ENCODE measurements at places on chromosomes 16 and 17.
A peak's percentile ranks its signal among the peaks of the same experiment; 100 is the strongest.

- DNase-seq = peak; percentile 45
These were observed 191.5 kb downstream of the SEC14L1 start for GRCh38 chr17:77332034-77332971.

GRCh38 chr16:2486645-2487516 lies 12.0 kb downstream of the TBC1D24 start:
- peak; percentile 78 for DNase-seq

- no peak for DNase-seq
These were observed 30.4 kb upstream of the SBK1 start for GRCh38 chr16:28261942-28262341.

DNA sequence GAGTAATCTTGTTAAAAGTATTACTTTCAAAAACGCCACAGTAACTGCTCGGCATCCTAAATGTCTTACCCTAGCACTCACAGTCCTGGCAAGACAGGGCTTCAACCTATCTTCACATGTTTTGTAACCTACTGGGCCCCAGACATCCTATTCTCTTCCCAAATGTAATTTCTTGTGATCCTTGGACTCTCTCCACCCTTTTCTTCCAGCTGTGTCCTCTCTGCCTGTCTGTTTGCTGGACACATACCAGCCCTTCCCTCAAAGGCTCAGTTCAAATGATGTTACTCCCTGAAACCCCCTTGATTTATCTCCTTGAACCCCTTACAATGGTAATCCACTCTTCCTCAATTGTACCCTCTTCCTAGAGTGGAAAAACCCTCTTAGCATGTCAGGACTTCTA lies 60.1 kb upstream of the CNEP1R1 start:
- DNase-seq = no peak

DNA sequence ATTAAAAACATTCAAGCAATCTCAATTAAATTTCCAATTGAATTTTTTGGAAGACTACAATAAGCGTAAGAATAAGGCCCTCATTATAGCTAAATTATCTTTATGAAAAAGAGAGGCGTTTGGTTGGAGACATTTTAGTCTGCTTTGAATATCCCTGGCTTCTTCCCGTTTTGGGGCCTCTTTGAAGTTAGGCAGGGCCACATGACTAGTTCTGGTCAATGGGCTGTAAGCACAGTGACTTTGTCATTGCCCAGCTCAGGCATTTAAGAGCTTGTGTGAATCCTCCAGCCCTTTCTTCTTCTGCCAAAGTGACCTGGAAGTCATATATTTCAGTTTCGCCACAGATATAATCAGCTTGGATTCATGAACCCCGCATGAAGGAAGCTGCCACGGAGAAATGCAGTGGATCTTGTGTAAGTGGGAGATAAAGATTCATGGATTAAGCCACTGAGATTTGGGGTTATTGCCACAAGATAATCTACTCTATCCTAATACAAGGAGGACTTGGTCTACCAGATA lies 21.7 kb upstream of the UBTF start:
- no peak for DNase-seq

GRCh38 chr17:79991140-79991923 lies 44.3 kb downstream of the TBC1D16 start:
- peak; percentile 77 for DNase-seq

DNA sequence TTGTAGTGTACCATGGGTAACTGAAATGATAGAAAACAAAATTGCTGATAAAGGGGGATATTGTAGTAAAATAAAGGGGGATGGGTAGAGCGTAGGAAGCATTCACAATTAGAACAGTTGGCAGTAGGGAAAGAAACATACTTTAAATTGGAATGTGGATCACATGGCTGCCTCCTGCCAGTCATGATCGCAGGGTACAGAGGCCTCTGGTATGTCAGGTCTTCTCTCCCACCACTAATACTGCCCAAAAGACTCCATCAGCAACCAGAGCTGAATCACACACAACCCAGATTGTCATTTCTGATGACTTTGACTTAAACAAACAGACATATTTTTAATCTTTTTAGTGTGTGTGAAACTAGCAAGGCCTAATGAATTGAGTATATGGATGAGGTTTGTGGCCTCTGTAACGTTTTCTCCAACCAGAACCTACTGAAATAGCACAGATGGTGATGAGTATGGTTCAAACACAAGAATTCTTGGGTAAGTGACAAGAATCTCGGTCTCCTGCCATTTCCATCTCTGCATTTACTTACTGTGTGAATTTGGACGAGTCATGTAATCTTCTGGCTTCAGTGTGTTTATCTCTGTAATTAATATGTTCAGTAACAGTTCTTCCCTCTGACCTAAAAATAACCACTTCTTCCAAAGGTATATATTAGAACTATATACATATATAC lies 112.6 kb downstream of the USP22 start:
- no peak for DNase-seq

DNA sequence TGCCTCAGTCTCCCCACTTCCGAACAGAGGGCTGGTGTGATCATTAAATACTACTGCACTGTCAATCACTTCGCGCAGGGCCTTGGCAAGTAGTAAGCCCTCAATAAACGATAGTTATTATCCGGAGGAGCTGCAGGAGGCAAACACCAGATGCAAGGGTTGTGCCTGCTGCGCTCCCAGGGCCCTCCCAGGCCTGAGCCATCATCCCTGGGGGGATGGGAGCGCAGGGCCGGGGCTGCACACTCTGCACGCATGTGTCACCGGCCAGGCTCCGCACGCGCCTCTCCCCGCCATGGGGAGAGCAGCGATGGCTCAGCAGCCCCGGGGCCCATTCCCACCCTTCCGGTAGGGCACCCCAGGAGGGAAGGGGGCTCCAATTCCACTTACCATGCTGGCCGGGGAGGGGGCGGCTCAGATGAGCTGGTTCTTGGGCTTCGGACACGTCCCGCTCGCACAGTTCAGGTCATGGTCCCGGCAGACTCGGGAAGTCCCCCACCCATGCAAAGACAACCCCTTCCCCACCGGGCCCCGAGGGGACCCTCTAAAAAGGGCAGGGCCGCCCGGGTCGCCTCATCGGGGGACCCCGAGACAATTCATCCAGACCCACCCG lies 681 bp downstream of the XPO6 start:
- DNase-seq = peak; percentile 59

Measured in T-cell (primary cell).